Activated CD4-positive, alpha-beta T cell treated with anti-CD3 and anti-CD28 coated beads for 24 hours (primary cell): ENCODE measurements at places on chromosomes 7 and 10.

- no peak for DNase-seq
Observed at GRCh38 chr10:98361131-98362025, 53.6 kb downstream of the PYROXD2 start.

DNA sequence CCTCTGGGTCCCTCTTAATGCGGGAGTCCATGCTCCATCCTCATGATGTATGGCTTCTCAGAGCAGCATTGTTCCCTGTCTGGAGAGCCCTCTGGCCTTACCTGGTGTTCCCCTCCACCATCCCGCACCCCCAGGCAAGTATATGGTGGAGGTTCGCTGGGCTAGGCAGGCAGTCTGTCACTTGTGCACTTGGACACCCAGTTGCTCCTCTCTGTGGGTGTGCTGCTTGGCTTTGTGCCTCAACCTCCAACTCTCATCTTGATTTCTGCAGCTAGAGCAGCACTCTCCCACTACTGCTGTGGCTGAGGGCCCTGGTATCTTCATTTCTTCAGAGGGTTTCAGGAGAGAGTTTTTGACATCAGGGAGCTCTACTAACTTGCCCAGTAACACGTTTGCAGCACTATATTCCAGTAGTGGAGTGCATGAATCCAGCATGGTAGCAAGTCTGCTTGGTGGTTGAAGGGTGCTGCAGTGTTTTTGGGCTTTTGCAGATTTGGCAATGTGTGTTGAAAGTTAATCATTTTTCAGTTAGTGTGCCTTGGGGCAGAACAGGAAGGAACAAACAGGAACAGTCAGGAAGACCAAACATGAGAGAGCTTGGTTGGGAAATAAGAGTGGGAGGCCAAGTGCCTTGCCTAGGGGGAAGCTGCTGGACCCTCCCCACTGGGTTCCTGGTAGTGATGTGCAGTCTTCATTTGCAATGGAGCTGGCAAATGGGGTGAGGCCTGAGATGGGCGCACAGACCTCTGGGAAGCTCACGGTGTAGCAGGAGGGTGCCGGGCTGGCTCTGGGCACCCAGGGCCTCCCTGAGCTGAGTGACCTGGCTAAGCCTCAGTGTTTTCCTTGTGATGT lies 37.4 kb downstream of the TSPAN14 start:
- DNase-seq, result no peak

- no peak for DNase-seq
Observed at GRCh38 chr7:92802406-92802805, 34.0 kb downstream of the CDK6 start.

DNA sequence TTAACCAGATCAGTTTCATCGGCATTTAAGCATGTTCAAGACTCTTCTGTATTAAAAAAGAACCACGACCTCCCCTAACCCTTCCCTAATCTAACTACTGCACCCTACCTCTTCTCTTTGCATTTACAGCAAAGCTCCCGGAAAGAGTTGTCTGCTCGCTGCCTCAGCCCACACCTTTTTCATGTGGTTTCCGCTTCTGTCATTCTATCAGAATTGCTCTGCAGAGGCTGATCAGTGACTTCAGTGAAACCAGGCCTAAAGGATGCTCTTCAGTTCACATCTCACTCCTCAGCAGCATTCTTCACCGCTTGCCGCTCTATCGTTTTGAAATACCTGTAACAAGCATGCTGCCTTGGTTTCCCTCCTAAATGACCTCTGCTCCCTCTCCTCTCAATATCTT lies 160.9 kb downstream of the SDK1 start:
- DNase-seq, result peak; percentile 39

DNA sequence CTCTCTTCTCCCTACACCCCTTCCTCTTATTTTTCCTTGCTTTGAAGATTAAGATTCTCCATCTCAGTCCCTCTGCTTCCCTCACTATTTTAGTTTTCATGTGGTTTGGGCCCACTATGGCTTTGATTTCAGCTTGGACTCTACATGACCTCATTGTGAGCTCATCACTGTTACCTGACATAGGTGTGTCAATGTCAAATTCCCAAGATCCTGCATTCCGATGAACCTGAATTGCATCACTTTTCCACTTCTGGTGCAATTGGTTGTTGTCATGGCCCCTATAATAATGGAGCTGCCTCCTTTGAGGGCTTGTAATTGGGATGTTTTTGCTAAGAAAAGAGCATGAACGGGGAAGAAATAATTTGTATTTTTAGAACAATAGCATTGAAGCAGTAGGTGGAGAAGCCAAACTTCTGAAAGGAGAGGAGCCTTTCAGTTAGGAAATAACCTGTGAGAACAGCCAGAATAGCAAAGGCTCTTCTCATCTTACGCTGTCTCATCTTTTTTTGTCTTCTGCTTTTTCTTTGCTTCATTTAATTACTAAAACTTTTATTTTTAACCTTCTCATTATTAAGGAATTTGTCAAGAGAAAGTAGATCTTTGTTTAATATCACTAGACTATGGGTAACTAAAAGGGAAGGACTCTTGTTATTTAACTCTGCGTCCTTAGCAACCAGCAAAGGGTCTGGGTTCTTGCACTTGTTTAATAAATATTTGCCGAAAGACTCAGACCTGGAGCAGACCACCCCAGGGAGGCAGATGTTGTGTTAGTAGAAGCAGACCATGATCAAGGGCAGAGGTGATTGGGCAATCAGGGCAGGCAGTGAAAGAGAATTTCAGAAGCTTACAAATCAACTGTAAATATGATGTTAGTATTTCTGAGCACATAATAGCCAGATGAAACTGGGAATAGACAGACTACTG lies 95.4 kb downstream of the TES start:
- no peak for DNase-seq

DNA sequence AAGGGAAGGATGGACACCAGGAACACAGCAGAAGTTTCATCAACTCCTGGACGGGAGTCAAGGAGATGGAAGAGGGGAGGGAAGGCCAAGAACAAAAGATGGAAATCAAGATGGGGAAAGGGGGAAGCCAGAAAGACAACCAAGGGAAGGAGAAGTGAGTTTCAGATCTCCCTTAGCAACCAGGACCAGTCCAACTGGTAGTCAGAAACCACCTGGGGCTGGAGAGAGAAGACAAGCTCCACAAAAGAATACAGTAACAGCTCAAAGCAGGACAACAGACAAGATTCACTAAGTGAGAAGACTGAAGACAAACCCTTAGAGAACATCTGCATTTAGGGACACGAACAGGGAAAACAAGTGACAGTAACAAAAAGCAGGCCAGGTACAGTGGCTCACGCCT lies 30.6 kb downstream of the CDCA7L start:
- DNase-seq, result no peak

DNA sequence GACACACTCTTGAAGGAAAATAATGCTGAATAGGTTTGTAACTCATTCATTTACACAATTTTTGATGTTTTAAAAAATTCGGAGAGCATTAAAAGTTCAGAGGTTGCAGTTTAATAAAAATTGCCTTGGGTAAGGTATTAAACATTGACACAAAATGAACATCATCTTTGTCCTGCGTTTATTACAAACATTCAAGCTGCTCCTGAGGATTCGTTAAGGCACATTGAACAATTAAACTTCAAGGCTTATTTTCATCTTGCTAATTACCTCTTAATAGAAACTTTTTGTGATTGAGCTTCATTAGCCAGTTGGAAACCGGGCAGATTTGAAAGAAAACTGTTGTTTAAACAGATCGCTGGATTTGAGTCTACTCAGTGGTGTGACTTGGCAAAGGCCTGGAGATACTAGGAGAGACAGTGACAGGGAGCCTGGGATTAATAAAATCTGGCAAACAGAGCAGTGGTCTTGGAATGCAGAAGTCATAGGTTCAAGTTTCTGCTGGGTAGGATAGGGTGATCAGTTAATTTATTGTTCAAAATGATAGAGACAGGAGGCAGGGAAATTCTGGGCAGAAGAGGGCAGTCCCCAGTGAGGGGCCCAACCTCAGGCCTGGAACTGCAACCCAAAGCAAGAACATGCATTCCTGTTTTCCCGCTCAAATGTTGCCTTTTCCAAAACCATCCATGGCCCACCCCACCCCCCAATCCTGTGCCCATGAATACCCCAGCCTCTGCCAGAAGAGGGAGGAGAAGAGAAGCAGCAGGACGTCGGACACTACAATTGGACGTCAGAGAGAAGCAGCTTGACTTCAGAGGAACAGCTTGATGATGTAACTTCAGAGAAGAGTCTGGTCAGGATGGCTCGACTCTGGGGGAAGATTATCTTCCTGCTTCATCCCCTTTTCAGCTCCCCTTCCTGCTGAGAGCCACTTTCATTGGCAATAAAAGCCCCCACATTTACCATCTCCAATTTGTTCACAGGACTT lies 43.5 kb upstream of the SLC35G1 start:
- DNase-seq, result no peak

- no peak for DNase-seq
Observed at GRCh38 chr7:25495342-25496250, 267.3 kb upstream of the NPVF start.

- no peak for DNase-seq
Observed at GRCh38 chr7:106178593-106179134, 66.6 kb upstream of the SYPL1 start.

DNA sequence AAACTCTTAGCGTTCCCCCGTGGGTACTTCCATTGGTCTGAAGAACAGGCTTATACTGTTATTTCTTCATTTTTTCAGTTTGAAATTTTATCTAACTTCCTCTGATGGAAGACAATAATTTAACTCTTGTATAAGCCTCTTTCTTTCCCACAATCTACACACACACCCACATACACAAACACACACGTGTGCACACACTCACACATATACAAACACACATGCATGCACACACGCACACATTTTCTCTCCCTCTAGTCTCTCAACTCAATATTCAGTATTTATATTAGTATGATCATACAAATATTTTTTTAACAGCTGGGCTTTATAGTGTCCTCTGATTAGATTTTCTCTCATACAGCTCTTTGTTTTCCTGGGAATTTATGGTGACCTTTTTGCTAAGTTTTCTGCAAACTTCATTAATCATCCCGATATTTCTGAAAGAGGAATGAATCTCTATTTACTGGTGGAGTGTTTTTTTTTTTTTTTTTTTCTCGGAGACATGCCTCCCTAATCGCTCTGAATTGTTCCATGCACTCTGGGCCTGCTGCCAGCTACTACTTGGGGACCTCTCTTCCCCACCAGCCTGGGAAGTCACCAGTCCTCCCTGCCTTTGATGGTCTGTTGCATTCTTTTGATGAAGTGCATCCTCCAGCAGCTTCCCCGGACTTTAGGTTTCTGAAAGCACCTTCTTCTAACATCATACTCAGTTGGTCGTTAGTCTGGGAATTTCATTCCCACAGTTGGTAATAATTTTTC lies 75.5 kb downstream of the ZNF777 start:
- DNase-seq, result no peak

- DNase-seq, result no peak
Observed at GRCh38 chr7:151240942-151241754, 7.3 kb downstream of the SMARCD3 start.

- no peak for DNase-seq
Observed at GRCh38 chr7:22686620-22687019, 40.4 kb upstream of the IL6 start.

- DNase-seq, result no peak
Observed at GRCh38 chr7:56081626-56082340, 11.0 kb downstream of the PHKG1 start.

DNA sequence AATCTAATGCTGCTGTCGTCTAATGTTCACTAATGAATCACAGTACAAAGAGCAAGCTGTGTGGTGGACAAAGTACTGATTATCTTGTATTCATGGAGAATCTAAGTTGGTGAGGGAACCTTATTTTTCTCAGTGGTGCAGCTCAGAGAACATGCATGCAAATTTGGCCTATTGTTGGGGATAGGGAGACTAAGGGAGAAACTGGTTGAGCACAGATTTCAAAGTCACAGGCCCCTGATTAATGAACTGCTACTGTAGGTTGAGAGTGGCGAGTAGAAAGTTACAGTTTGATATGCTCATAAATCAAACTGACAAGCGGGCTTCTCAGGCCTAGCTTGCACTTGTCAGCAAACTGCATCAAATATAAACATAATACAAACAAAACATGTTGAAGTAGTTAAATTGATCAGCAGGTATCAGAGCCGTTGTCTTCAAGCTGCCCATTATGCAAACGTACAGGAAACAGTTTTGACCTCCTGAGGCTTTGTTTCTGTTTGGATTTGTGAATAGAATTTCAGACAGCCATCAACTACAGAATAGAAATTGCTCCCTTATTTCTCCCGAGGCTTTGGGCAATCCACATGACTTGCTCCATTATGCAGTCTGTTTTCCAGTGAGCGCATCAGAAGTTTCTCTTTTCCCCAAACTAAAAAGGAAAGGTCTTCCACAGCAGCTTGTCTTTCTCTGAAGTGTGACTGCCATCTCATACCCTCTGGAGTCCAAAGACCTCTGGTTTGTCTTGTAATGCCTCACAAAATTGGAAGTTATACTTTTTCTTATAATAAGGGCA lies 215.8 kb downstream of the FOXP2 start:
- no peak for DNase-seq

DNA sequence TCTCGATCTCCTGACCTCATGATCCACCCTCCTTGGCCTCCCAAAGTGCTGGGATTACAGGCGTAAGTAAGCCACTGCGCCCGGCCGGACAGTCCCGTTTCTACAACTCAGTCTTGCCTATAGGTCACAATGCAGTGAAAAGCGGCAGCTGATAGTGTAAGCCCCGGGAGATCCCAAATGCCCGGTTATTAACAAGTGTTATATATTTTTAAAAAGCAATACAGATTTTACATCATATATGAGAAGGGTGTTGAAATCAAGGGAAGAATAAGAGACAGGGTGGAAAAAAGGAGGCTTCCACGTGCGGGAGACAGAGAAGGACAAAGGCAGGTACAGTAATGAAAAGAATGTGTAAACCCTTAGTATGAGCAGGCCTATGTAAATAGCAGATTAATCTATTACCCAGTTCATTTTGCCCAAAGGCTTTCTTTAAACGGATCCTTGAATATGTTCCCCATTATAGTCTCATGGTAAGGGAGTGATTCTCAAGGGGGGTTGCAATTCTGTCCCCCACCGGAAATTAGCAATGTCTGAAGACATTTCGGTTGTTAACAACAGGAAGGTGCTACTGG lies 170.8 kb downstream of the PDE1C start:
- no peak for DNase-seq

DNA sequence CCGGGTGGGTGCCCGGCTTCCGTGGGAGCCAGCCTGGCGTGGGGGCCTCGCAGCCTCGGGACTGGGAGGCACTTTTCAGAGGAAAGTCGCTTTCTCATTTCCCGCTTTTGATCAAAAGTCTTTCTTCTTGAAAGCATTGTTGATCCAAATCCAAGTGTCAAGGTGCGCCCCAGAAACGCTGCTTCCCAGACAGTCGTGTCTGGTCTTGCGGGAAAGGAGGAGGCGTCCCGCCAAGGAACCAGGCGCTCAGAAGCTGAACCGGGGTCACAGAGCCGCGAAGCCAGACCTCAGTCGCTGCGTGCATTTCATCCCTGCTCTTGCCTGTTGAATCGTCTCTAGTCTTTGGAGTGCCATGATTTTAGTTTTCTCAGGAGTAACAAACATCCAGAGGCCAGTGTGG lies 1.1 kb upstream of the BNIP3 start:
- DNase-seq, result no peak
